ENCODE measurements at places on chromosomes 3 and 15.
A peak's percentile ranks its signal among the peaks of the same experiment; 100 is the strongest.

DNA sequence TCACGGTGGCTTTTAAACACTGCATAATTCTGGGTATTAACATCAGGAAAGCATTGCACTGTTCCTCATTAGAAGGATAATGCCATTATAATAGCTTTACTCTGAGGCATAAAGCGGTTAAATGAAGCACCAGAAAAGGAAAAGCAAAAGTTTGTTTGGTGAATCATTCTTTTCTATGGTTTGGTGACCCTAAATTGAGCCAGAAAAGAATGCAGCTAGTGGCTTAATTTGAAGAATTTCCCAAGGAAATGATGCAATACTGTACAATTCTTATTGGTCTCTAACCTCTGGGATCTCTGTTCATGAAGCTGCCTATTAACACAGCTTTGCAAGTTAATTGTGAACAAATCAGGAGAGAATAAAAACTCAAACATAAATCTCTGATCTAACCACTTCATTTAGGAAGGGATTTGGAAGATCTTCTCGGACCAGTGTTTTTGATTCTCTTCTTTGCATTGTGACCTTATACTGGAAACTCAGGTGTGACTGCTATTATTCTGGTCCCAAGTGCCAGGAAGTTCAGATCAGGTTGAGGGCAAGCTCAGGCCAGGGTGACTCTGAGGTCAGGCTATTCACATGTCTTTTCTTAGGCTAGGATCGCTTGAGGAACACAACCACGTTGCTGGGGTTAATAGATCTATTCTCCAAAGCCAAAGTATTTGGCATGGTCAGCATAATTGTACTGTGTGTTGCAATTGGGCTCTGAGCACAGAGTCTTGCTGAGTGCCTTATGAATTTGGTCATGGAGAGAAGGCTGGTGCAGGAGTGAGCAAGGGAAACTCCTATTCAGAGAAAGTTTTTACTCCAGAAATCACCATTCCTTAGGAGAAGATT is 11.3 kb upstream of the DLG1 start:
- DNase-seq, result no peak

DNA sequence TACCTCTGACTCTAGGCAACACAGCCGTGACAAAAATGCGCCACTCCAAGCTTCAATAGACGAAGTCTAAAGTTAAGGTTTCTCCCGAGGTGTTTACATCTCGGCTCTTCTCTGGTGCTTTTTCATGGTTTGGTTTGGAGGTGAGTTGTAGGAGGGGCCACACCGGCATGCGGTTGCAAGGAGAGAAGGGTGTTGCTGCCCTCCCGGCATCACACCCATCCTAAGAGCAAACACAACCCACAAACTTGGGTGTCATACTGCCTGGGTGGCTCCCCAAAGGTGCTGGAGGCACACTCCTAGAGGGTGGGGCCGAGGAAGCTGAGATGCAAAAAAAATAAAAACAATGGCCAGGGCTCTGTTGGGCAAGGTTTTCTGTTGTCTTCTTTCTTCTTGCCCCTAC is 225.2 kb upstream of the ICE2 start:
- DNase-seq, result no peak

- no peak for DNase-seq
These were observed 116.6 kb downstream of the ST8SIA2 start for GRCh38 chr15:92510163-92510882.

DNA sequence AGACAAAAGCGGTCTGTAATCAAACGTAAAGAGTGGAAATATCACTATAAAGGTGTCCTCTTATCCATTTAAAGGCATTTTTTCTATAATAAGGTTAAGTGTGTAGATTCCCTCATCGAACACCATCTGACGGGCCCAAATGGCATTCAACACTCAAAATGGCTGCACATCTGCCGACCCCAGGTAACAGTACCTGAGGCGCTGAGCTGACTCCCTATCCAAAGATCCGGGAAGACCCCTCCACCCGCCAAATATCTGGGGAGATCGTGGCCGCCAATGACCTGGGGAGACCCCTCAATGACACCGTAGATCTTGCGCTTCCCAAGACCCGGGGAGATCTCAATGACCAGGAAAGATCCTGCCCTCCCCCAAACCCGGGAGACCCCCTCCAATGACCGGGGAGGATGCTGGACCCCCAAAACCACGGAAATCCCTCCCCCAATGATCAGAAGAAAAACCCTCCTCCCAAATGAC is 476 bp downstream of the IP6K2 start:
- DNase-seq, result peak; percentile 24

DNA sequence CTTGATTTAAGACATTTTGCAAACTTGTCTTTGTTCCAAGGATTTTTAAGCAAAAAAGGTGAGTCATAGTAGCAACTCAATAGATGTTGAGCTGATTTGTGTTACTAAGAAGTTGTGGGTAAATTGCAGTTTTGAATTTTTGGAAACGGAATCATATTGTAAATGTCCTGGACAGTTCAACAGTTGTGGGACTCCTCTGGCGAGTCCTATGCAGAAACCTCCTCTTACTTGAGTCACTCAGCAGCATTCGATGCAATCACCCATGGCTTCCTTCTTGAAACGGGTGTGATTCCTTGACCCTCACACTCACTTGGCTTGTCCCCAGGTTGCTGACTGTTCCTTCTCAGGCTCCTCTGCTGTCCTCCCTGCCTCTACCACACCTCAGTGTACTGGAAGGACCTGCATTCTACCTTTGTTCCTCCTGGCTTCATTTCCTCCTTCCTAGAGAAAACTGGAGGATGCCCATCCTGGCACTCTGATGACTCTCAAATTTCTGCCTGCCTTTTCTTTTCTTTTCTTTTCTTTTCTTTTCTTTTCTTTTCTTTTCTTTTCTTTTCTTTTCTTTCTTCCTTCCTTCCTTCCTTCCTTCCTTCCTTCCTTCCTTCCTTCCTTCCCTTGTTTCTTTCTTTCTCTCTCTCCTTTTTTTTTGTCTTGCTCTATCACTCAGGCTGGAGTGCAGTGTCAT is 52.8 kb upstream of the DGKG start:
- no peak for DNase-seq

All from hematopoietic multipotent progenitor cell treated with erythropoietin and hydrocortisone succinate and interleukin-3 and kit ligand, for 15 days (in vitro differentiated cells).